ENCODE measurements at places on chromosomes 6 and 20. TPM values are rescaled to one million over a fixed set of nuclear protein-coding genes. Genes with fewer than 3 reads are reported as not detected.

ZNF341 gene
- 4.6 TPM for total RNA-seq

HCRTR2 gene
- total RNA-seq, result not detected

DNA sequence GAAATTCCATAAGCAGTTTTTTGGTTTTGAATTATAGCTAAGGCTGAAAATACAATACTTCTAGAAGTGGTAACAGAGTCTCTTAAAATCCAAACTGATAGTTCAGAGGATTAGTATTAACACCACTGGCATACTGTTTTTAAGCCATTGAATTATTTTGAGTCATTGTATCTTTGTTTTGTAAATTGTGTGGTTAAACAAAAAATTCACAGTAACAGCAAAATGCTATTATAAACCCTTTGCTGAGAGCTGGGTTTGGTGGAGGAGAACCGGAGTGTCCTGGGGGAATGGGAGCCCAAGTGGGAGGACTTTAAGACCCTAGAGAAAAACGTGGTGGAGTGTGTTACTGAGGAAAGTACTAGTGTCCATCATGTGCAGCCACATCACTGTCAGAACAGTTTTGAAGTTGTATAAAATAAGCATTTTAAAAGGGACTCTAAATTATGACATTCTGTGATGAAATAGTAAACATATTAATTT, 125.1 kb downstream of the LRRC1 start:
- no peak for DNase-seq

DNA sequence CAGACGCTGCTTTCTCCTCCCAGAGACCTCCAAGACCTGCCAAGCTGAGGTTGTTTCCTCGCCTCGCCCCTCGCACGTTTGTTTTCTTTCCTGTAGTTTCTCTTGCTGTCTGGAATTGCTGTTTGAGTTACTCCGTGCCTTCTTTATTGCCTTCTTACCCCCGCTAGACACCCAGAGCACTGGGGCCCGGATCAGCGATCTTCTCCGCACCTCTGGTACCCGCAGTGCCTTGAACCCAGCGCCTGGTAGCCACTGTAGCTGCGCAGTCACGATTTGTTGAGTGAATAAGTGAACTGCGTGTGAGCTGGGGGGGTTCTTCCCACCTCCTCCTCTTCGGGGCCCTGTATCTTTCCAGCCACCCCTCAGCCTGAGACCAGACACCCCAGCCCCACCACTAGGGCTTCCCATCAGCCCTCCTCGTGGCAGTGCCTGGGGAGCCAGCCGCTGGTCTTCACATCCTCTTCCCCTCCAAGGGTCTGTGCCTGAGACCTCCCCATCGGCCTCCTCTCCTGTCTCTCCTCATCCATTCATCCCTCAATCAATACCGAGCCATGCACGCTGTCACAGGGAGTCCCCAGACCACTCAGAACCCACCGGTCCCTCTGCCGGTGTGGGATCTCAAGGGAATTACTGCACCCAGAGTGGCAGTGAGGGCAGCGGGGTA, 849 bp upstream of the BMP7 start:
- no peak for DNase-seq

- DNase-seq, result no peak
Measured at GRCh38 chr6:21279619-21280018, 313.9 kb upstream of the SOX4 start.

GRCh38 chr20:61300709-61301108, 48.6 kb downstream of the CDH4 start:
- DNase-seq, result no peak
